Stimulated activated CD4-positive, alpha-beta T cell treated with anti-CD3 and anti-CD28 coated beads, TNF-alpha, amount 100 ng/mL, for 24 hours (primary cell): ENCODE measurements at places on chromosomes 2 and 18.

- no peak for DNase-seq
Observed at GRCh38 chr18:51196118-51196810, 1.2 kb downstream of the MEX3C start.

- no peak for DNase-seq
Observed at GRCh38 chr2:218397820-218398436, 1.7 kb upstream of the CTDSP1 start.

- no peak for DNase-seq
Observed at GRCh38 chr18:9711361-9712129, 3.4 kb downstream of the RAB31 start.

DNA sequence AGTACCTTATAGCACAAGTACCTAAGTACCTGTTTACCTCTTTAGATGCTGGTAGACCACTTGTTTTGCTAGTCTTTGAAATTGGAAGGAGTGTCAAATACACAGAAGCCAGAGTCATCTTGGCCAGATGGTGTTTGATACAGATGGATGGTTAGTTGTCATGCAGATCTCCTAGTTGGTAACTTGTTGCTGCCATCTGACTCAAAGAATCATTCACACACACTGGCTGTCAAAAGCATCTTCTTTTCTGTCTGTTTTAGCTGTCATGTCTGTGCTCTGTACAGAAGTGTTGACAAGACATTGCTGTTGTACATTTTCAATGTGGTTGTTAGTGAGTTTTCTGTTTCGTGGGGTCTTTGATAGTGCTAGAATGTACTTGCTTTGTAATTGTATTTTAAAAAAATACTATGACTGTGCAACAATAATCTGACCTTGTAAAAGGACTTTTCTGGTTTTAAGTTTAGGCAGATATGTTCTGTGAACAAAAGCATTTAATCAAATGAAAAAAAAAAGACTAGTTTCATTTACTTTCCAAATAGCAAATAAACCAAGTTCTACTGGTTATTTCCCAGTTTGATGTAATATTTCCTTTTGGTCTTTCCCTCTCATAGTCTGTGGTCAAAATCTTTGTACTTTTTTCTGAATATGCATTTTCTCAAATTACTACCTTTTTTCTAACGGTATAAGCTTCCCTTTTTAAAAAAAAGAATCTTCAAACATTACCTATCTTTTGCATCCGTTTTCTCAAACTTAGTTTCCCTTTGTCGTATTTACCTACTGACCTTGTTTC, 39.9 kb downstream of the TANK start:
- no peak for DNase-seq

DNA sequence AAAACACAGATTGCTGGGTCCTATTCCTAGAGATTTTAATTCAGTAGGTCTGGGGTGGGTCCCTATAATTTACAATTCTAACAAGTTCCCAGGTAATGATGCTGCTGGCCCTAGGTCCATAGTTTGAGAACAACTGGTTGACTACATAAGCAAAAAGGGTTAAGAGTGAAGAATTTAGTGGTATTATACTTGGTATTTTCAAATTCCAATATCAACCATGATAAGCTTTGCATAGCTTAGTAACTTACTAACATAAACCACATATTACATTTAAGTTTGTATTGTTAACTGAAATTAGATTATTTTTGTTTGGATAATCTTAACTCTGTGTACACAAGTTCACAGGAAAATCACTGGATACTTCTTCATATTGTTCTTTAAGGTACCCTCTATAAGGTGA, 862.9 kb upstream of the ACVR2A start:
- DNase-seq = no peak

DNA sequence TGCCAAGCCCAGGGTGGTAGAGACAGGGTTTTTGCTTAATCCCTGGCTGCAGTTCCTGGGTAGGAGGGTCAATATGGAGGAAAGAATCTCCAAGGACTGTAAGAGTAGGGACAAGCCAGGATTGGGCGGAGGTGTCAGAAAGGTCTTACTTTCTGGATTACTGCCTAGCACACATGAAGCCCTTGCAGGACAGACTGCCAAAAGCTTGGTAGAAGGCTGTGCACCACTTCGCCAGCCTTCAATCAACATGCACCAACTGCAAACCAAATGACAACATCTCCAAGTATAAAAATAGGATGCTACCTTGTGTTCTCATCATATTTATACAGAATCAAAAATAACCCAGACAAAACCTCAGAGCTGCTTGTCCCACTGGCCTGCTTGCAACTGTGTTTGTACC, 3.7 kb downstream of the ZNF142 start:
- DNase-seq = no peak

- no peak for DNase-seq
Observed at GRCh38 chr2:667332-667999, 9.7 kb downstream of the TMEM18 start.

- no peak for DNase-seq
Observed at GRCh38 chr2:98486374-98486981, 41.8 kb downstream of the INPP4A start.

- no peak for DNase-seq
Observed at GRCh38 chr18:51399491-51400122, 202.1 kb upstream of the MEX3C start.
